ENCODE measurements at places on chromosomes 13 and 19.

GRCh38 chr13:78608252-78608687 lies 4.9 kb upstream of the POU4F1 start:
- DNase-seq: no peak

GRCh38 chr19:6101291-6101825 lies 8.9 kb downstream of the RFX2 start:
- no peak for DNase-seq

DNA sequence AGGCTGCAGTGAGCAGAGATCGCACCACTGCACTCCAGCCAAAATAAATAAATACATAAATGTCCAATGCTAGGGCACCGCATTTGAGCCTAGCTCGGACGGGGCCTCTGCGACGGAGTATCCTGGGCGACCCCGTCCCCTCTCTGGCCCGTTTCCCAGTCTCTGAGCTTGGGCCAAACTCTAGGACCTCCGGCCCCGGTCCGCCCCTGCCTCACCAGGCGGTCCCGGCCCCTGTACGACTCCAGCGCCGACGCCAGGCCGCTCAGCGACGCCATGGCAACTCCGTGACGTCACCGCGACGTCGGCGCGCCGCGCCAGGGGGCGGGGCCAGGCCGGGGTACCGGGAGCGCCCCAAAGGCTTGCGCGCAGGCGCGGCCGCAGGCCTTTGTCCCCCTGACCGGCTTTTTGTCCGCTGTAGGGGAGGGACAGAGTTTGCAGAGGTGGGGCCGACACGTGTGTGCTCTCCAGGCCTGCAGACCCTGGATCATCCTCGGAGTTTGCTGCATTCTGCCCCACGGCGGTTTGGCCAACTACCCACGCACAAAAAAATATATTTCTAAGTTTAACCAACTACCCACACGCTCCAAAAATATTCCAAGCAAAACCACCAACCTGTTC lies at the start of gene PEX11G:
PEX11G (minus strand) TSS at position 300 of the 618 bp plus-strand sequence; CDS start at position 275, 25 bp downstream.
- DNase-seq: peak; percentile 91

DNA sequence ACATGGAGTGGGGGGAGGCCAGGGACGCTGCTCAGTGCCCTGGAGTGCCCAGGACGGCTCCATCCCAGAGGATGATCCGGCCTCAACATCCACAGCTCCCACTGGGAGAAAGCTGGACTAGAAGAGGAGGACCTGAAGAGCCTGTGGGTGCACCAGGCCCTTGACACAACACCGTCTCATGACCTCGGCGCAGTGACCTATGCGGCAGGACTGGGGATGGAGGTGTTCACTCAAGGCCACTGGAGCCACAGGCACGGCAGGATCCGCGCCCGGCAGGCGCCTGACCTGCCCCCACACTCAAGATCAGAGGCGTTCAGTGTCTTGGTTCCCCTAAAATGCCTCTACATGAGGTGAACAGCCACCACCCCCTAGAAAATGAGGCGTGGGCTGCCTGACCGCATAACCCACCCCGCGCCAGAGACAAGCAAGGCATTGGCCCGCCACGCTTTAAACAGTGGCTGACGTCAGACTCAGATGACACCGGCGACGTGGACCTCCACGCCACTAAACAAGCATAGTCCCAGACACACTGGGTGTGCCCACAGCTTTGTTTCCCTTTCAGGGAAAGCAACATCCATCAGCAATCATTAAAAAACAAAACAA lies 8.0 kb downstream of the SGTA start:
- no peak for DNase-seq

- no peak for DNase-seq
These were observed 21.7 kb downstream of the PIAS4 start for GRCh38 chr19:4029247-4029614.

DNA sequence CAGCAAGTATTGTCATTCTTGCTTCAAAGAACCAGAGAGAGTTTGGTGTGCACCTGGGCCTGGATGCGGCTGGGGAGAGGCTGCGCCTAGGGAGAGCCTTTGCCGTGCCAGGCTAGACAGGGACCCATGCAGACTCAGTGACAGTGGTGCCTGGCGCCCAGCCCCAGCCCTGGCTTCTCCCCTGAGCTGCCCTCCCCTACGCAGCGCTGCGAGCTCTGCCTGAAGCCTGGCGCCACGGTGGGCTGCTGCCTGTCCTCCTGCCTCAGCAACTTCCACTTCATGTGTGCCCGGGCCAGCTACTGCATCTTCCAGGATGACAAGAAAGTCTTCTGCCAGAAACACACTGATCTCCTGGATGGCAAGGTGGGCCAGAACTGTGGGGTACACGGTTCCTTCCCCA lies 12.0 kb downstream of the KMT2B start:
- no peak for DNase-seq

- no peak for DNase-seq
These were observed 4.8 kb downstream of the ISYNA1 start for GRCh38 chr19:18433015-18433691.

DNA sequence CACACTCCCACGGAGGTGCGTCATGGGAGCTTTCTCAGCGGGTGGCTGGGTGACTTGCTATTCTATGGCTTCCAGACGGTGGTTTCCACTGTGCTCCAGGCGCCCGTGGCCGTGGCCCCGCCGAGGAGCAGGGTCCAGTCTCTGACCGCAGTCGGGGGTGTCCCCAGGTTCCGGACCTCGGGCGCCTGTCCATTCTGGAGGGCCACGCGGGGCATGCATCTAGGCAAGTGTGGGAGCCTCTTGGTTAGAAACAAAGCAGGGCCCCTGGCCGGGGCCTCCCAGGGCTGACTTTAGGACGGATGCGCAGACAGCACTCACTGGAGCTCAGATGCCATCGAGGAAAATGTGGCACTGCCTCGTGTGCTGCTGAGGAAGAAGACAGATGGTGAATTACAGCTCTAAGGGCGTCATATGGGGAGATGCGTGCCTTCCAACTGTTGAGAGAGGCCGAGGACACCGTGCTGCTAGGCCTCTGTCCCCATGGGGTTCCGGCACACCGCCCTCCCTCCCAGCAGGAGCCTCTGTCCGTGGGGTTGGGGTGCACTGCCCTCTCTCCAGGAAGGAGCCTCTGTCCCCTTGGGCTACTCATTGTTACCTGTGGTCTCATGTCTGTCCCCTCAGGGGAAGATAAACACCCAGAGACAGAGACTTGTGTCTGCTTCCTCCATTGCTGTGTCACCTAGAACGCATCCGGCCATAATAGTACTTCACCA lies 38.1 kb downstream of the TMEM255B start:
- no peak for DNase-seq

GRCh38 chr13:63636316-63636993 lies 2220.8 kb upstream of the PCDH20 start:
- DNase-seq: no peak

DNA sequence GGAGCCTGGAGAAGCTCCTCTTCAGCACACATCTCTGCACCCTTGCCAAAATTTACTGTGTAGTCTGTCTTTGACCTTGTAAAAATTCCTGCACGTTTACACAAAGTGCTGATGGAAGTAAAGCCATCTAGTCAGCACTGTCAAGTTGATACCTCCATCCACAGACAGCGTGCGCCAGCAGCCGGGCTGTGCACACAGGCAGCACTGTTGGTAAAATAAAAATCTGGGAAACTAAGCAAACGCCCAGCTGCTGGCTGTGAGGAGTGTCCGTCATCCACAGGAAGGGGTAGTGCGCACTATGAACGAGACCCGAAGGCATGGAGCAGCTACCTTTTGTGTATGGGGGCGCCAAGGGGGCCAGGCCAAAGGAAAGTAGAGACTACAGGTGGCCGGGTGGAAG lies 17.4 kb upstream of the SIGLEC11 start:
- no peak for DNase-seq

DNA sequence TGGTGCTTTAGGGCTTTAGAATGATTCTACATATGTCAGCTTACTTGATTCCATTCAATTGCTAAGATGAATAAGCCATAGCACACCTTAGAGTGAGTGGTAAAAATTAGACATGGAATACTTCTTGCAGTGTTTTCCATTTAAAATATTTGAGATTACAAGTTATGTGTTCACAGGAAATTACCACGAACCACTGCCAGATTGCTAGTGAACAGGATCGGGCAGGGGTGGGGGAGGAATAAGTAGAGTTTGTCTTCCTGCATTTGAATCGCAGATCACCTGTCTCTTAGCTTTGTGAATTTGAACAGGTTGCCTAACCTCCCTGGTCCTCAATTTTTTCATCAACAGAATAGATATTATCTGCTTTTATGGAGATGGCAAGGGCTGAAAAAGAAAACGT lies 124.6 kb downstream of the GGACT start:
- DNase-seq: no peak

- no peak for DNase-seq
These were observed 55.8 kb downstream of the HSPH1 start for GRCh38 chr13:31105856-31106255.

- DNase-seq: no peak
These were observed 1244.2 kb downstream of the DIAPH3 start for GRCh38 chr13:58919551-58919950.

DNA sequence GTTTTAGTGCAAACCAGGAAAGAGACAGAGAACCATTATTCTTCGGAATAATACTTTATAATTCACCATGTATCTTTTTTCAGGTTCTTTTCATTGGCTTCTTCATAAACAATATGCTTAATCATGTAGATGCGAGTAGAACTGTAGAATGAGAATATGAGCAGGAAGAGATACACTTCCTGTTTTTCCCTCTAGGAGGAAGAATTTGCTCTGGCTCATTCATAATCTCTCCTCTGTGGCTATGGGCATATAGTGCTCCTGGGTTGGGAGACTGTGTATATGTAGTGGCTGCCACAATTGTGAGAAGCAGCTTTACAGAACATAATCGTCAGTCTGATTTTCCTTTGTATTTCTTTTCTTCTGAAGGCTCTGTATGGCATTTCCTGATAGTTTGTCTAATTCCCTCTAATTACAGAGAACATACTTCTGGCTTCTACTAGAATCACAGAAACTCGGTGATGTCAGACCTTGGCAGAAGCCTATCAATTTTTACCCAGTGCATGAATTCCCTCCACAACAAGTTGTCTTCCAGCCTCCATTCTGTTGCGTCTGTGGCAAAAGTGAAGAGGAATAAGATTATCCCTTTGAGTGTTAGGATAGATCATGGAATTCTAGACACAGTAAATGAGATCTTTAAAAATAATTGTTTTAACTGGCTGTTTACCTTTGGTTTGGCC lies 2.9 kb upstream of the DCLK1 start:
- no peak for DNase-seq

GRCh38 chr19:40667602-40668001 lies 22.8 kb downstream of the NUMBL start:
- DNase-seq: no peak

- DNase-seq: no peak
These were observed 3.2 kb upstream of the MYCBP2 start for GRCh38 chr13:77329911-77330584.

GRCh38 chr19:9673912-9674662 lies 813 bp downstream of the ZNF562 start:
- DNase-seq: no peak

GRCh38 chr19:43597876-43598275 lies 1.5 kb downstream of the ZNF576 start:
- no peak for DNase-seq
